ENCODE measurements at places on chromosomes 2 and 18. TPM values are rescaled to one million over a fixed set of nuclear protein-coding genes. Genes with fewer than 3 reads are reported as not detected.

The ST6GAL2 gene
- 9.7 TPM for total RNA-seq

The C2orf80 gene
- 1.0 TPM for total RNA-seq

- DNase-seq: no peak
Observed at GRCh38 chr18:26301681-26302080, 75.4 kb downstream of the TAF4B start.

The AKAIN1 gene
- total RNA-seq: not detected

DNA sequence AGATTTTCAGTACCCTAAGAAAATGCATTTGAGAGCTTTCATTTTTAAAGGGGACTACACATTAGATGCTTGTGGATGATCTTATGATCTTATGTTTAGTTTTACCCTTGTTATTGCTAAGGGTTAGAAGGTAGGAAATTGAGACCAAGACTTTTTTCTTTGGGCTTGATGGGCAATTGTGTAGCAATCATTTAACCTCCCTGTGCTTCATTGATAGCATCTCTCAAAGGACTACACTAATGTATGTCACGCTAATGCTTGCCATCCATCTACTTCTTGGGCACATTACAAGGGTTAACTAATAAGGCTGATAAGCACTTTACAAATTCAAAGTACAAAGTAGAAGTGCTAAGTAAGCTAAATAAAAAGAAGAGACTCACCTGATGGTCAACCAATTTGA, 189.3 kb upstream of the LRP1B start:
- DNase-seq: no peak

DNA sequence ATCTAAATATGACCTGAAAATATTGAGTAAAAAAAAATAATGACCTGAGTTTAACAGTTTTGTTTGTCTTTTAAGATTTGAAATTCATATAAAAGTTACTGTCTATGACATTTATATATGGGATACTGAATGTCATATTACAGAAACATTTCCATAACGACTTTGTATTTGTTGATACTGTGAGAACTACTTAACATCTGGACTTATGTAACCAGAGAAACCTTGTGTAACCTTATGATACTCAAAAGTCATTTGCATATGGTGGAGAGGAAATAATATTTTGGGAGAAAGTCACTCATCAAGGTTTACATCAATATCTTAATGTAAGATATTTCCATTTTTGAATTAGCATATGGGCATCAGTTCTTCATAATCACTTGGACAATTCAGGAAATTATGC, 12.6 kb downstream of the MFSD6 start:
- no peak for DNase-seq

DNA sequence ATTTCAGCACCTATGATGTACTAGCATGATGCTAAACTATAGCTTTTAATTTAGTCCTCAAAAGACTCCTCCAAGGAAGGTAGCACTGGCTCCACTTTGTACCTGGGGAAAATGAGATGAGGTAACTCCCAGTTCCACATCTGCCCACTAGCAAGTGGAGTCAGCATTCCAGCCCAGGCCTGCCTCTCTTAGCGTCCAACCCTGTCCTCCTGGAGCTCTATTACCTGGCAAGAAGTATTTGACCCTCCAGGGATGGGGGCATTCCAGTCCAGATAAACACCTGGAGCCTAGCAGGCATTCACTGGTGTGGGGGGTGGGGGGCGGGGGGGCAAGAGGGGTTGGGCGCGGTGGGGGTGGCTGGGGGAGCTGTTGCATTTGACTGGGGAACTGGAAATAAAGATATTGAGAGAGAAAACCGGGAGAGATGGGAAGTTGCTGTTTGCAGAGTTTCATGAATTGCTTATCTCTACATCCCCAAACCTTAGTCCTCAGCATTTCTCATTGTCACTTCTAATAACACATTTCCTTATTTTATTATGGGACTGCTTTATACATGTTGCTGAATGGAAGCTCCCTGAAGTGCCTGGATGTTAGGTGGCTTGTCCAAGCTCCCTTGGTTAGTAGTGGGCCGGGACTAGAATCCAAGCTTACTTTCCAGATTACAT, 22.0 kb upstream of the FZD5 start:
- DNase-seq: no peak

The ITGB6 gene
- not detected for total RNA-seq

DNA sequence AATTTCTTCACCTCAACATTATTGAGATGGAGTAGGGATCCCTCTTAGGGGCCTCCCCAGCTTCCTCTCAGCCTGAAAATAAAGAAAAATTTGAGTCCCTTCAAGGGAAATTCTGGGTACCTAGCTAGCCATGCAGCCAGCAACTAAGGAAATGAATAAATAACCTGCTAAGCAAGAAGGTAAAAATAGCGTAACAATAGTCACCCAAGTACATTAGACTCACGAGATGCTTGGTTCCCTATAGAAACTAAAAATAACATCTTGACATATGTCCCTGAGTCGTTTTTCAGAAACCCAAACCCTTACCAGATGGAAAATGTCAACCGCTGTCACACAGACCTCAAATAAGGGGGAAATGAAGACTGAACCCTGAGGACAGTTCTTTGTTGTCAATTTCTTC, 51.9 kb downstream of the CACNB4 start:
- no peak for DNase-seq

DNA sequence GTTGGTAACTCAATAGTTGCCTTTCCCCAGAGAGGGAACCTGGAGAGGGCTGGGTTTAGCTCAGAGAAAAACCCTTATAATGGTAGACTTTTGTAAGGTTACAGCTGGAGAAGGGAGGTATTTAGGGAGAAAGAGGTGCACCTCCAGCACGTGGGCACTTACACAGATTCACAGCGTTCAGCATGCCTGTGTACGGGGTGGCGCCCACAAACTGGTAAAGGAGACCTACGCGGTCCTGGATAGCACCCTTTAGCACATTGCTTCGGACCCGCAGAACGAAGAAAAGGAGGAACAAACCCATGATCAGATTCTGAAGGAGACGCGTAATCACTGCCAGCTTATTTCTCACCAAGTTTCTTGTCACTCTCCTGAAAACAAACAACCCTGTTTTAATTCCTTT, 14.9 kb downstream of the ABCG5 start:
- no peak for DNase-seq

- DNase-seq: no peak
Observed at GRCh38 chr2:120517751-120518469, 172.0 kb downstream of the INHBB start.

The LRATD1 gene
- 3.6 TPM for total RNA-seq

The FAM110C gene
- 0.09 TPM for total RNA-seq

DNA sequence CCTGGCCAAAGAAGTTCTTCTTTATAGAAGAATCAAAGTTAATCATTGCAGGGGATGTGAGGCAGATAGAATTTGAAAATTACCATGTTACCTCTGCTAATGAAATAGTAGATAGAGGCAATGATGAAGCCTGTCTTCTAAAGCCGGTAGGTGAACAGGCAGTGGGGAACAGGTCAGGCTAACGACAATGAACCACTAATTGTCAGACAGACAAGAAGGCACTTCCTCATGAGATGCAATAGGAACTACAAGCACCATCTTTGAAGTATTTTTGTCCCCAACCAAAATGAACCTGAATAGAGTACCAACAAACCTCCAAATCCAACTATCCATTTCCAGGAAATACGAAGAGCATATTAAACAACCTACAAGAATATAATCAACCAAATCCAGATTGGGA, 41.6 kb upstream of the RAB31 start:
- DNase-seq: no peak

DNA sequence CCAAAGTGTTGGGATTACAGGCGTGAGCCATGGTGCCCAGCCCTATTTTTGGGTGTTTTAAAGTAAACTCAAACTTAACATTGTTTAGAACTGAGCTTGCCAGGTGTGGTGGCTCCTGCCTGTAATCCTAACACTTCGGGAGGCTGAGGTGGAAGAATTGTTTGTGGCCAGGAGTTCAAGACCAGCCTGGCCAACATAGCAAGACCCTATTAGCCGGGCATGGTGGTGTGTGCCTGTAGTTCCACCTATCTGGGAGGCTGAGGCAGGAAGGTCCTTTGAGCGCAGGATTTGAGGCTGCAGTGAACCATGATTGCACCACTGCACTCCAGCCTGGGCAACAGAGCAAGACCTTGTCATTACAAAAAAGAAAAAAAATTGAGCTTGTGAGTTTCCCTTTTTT, 17.5 kb downstream of the SFTPB start:
- DNase-seq: no peak

DNA sequence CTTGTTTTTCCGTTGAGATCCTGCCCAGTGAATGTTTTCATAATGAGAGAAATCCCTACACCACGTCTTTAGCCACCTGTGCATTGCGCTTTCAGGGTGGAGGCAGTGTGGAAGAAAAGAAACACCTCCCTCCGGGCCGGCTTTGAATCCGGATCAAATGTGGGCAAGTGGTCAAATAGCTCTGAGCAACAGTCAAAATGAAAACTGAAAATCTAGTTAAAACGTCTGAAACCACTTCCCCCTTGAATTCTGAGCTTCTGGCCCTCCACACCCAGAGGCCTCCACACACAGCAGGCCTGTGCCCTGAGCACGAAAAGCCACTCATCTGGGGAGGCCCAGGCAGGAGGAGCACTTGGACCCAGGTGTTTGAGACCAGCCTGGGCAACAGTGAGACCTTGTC, 263.6 kb upstream of the SALL3 start:
- DNase-seq: no peak

DNA sequence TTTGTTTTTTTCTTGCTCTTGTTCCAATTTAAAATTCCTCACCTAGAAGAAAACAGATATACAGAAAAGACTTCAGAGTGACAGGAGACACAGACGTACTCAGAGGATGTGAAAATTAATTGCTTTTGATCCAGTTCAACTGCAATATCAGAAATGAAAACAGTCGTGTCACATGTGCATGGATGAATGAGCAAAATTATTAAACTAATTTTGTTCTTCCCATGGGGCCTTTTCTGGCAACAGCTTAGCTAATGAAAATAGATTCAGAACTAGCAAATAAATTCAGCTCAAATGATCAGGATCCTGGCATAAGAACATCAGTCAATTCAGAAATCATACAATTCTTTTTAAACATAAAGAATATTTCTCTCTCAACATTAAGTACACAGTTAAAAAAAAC, 100.5 kb downstream of the CABYR start:
- no peak for DNase-seq
